ENCODE measurements at places on chromosomes 1 and 21.

- DNase-seq, result no peak
Measured at GRCh38 chr1:22327411-22327810, 124.2 kb upstream of the ZBTB40 start.

GRCh38 chr1:228547464-228547792, 60.2 kb downstream of the RNF187 start:
- no peak for DNase-seq

GRCh38 chr1:37274938-37275631, 199.3 kb upstream of the ZC3H12A start:
- no peak for DNase-seq

GRCh38 chr1:169696273-169697100, 14.9 kb downstream of the SELL start:
- DNase-seq, result no peak

DNA sequence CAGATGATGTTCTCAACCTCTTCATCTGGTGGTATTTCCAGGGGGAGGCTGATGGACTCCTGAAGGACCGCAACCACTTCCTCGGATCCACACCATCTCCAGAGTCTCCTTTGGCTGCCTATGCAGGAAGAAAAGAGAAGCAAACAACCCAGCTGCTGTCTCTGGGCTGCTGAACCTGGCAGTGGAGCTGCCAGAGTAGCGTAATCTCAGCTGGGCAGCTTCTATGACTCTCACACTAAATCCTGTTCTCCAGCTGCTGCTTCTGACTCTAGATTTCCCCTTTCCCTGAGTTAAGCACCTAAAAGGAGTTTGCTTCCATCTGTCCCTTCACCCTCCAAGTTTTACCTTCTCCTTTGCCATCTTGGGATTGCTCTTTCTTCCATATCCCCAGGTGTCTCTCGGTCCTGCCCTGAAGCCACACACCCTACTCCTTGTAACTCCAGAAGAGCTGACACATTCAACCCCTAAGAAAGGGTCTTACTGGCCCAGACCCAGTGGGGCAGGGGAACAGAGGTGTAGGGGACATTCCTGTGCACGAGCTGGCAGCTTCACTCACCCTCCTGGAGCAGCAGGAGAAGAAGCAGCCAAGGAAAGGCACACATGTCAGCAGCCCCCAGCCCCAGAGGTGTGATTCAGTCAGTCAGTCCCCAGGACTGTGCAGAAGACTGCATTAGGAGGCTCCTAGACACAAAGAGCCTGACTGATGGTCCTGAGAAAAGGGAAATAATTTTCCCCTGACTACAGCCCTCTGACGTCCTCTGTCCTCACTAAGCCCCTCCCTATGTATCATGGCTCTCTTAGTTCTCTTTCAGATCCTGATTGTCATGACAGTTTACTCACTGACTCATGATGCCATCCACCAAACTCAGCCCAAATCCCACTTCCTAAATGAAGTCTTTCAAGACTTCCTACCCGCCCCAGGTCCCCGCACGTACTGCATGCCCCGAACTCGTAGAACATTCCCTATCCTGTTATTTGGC, at the start of gene SLAMF9:
Gene SLAMF9, minus strand, starts transcription at position 702 of the 980 bp plus-strand sequence. Its CDS starts 100 bp downstream, at position 602.
- peak; percentile 72 for DNase-seq

DNA sequence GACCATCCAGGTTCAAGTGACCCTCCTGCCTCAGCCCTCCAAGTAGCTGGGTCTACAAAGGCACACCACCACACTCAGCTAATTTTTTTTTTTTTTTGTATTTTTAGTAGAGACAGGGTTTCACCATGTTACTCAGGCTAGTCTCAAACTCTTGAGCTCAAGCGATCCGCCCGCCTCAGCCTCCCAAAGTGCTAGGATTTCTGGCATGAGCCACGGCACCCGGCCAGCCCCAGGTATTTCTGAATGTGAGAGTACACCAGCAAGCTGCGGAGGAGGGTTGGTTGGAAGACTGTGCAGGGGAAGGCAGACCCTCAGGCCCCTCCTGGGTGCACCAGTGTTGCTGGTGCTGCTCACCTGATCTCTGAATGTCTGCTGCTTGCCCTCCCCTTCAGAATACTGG, 33.1 kb upstream of the SIM2 start:
- DNase-seq, result no peak

DNA sequence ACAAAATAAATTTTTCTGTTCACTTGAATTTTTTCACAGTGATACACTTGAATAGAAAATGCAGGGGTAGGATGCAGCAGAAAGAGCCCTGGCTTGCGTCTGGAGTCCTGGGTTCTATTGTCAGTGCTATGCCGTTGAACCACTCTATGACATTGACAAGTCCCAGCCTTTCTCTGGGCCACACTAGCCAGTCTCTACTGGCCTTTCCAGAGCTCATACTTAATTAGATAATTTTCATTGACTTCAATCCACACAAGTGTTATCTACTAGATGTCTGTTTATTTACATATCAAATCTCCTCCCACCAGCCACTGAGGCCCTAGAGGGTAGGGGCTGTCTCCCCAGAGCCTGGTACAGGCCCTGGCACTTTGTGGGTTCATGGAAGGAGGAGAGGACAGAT, 15.5 kb upstream of the CELA3B start:
- DNase-seq, result no peak

DNA sequence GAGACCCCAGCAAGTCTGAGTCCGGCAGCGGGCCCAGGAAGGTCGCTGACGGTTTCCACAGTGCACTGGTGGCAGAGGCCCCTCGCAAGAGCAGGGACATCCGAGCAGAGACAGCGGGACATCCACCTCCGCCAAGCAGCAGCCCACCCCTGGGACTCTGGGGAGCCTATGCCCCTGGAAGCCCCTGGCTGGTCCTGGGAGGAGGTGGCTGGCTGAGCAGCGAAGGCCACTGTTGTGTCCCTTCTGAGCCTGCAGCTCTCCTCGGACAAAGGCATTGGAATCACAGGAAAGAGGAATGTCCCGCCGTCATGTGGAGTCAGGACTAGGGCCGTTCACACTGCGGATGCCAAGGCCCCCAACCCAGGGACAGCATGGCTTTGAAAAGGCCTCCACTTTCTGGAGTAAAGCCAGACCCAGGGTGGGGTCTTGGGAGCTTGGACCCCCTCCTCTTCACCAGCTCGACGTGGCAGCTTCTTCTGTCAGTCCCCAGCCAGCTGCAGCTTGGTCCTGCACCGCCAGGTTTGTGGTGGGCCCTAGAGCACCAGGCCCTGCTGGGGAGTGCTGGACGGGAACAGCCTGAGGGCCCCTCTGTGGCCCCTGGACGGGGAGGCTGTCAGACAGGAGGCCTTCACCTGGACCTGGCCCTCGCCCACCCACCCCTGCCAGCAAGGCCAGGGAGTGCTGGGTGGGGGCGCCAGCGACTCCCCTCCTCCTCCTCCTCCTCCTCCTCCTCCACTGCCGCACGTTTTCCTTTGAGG, 1.4 kb downstream of the MEGF6 start:
- DNase-seq, result no peak

- DNase-seq, result no peak
Measured at GRCh38 chr21:43597540-43598250, 61.6 kb downstream of the HSF2BP start.

- peak; percentile 14 for DNase-seq
Measured at GRCh38 chr1:182166750-182167149, 105.2 kb upstream of the ZNF648 start.

- no peak for DNase-seq
Measured at GRCh38 chr1:161226320-161226711, 456 bp downstream of the TOMM40L start.

DNA sequence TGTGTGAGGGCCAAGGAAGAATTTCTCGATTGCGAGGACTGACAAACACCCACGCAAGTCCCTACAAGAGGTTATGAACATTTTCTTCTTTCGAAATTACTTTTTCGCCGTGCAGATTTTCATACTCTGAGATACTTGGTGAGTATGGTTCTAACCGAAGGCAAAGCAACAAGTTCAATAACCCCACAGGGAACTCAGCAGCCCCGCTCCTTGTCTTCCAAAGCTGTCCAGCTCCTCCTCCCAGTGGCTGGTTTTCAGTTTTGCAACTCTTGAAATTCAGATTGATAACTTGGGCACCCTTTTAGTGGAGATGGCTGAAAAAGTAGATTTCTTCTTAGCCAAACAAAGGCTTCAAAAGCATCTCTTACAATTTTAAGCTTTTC, 154.4 kb downstream of the SETD4 start:
- DNase-seq, result peak; percentile 40

DNA sequence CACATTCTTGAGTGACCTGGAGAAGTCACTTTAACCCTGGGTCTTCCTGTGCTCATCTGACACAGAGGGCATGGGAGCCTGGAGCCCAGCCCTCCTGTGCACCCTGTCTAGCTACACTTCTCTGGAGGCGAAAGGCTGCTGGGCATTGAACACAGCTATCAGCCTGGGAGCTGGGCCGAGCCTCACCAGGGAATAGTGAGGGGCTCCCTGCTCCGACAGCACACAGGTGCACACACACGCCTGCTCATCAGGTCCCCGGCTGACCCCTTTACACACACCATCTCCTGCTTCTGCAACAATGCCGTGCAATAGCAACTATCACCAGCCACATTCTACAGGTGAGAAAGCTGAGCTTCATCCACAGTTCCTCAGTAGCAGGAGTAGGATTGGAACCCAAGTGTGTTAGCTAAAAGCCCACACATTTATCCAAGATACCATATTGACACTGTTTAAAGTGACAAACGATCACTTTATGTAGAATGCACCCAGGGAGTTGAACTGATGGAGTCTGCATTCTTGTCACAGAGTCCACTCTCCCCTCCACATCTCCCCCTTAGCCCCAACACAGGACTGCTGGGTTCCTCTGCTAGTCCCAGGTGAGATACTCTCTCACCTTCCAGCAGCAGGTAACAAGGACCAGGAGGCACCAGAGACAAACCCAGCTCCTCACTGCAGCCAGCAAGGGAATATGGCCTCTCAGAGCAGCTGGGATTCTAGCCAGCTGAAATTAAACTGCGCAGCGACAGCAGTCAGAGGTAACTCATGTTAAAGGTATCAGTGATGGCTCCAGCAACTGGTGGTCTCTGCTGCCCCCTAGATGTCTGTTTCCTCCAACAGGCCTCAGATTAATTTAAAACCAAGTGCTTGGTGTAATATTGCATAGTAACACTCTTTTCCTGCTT, 18.3 kb upstream of the CAPN8 start:
- DNase-seq, result peak; percentile 38

DNA sequence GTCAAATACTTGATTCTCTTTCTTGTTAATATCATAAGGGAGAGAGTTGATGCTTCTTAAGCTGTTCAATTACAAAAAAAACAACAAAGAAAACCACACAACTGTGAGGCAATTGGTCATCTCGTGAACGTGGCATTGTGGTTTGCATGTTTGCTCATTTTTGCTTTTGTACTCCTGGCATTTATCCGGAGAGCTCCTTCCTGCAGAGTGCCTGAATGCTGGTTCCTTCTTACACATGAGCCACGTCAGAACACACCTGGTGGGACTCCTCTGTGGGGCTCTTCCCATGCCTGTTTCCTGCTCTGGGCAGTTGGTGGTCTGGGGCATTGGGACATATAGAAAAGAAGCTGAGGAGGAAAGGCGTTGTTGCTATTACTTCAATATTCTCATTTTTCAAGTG, 25.7 kb downstream of the KCNK1 start:
- peak; percentile 70 for DNase-seq

- no peak for DNase-seq
Measured at GRCh38 chr1:203322500-203323179, 17.3 kb downstream of the BTG2 start.
